NCI-H524 treated with DMSO at 0.1 percent for 48 hours (cell line): ENCODE measurements at places on chromosomes 2 and 18.

- no peak for DNase-seq
Observed at GRCh38 chr2:23497063-23497462, 112.1 kb downstream of the KLHL29 start.

DNA sequence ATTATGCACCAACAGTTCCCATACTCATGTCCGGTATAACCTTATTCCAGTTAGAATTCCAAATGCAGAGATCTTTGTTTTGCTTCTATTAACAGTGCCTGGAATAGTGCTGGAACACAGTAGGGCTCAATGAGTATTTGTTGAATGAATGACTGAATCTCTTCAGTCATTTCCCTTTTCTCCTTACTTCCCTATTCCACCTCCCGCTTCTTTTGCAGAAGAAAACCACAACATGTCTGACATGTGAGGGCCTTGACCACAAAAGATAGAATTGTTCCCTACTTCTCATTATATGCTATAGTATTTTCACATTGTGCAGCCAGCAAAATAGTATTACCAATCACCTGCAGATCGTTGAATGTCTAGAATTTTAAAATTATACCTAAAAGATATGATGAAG lies 19.5 kb upstream of the HNRNPLL start:
- DNase-seq = no peak

- DNase-seq = no peak
Observed at GRCh38 chr2:4357121-4357520, 653.7 kb downstream of the DCDC2C start.

DNA sequence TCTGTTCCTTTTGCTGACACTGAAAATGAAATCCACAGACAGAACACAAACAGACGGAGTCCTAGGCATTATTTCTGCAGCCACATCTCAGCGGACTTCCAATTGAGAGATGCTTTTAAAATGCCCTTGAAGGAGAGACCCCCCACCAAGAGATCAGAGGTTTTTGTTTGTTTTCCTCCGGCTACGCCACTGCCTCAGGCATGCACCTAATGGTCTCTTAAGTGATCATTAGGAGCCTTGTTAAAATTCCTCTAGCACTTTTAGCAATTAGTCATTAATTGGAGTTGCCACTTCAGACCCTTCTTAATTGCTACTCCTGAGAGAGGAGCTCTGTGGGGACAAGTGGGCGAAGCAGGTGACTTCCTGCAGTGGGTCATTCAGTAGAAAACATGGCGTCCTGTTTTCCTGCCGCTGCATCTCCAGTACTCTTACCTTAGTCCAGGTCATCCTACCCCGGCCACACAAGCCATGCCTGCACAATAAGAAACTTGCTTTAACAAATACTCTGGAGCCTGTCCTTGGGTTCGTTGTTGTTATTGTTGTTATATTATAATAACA lies 257.7 kb upstream of the CHAC2 start:
- peak; percentile 82 for DNase-seq

GRCh38 chr2:55934337-55934736 lies 10.8 kb upstream of the EFEMP1 start:
- no peak for DNase-seq

GRCh38 chr2:46497766-46498165 lies 18.4 kb downstream of the TMEM247 start:
- DNase-seq = no peak

DNA sequence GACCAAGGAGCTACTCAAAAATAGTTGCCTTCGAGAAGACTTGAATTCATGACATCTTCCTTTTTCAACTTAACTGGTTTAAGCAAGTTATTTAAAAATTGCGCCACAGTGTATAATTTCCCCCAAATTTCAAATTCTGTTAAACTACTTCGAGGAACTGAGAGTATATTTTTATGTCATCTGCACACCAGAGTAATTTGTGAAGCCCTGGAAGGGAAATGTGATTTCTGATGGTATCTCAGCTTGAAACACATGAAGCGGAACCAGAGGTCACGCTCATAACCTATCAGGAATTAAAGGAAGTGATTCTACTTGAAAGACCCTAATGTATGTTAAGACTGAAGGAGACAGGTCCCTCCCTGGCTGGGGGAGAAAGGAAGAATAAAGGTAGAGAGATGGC lies 33.9 kb upstream of the DARS1 start:
- no peak for DNase-seq

DNA sequence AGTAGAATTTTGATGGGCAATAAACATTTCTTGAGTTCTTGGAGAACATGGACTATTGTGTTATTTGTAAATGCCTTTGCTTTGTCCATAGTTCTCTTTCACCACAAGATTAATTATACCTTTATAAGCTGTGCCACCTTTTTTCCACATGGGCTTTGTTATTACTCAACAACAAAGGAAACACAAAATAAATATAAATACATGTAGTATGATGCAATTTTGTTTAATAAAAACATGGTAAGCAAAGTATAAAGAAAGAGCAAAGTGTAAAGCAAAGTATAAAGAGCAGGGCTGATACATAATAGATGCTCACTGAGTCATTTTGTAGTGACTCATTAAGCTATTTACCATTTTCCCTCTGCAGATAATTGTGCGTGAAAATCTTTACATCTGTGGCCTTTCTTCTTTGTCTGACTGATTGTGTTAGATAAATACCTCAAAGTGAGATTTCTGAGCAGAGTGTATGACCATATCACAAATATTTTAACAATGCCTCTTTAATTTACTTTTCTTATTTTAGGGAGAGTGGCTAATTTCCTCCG lies 80.9 kb downstream of the CERS6 start:
- no peak for DNase-seq

DNA sequence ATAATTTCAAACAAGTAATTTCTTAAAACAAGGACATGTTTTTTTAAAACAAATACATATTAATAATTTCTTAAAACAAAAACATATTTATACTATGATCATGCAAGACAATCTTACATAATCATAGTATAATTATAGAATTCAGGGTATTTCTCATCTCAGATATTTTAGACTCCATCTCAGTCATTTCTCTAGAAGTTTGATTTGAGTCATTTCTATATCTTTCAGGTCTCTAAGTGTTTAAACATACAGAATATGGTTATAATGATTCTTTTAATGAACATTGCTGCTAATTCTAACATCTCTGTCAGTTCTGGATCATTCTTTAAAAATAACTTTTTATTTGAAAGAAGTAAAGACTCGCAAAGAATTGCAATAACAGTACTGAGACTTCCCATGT lies 154.2 kb upstream of the KYNU start:
- no peak for DNase-seq

DNA sequence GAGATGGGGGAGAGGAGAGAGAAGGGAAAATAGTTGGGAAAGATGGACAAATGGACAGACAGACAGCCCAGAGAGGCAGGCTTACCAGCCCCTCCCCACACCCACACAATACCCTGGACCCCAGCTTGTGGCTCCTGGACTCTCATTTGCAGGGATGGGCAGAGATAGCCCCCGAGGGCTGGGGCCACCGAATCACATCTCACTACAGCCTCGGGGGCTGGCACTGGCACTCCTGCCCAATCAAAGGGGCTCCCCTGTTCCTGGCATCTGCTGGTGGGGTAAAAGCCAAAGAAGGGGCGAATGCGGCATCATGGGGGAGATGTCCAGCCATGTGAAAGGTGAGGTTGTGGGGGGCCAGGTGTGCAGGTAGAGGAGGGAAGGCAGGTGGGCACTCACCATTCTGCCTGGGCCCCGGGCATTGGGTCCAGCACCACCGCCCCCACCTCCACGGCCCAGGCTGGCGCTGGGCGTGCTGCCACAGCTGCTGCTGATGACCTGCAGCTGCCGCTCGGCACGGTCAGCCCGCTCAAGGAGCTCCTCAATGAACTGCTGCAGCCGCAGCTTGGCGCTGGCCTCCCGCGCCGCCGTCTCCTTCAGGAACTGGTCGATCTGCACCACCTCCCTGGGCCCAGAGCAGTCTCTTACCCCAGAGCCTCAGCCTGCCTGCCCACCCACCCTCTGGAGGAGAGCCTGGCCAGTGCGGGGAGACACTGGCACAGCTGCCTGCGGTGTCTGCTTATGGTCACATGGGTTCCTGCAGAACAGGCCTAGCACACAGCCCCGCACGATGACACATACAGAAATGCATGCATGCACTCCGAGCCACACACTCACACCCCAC lies 18.0 kb downstream of the FBXO41 start:
- no peak for DNase-seq

DNA sequence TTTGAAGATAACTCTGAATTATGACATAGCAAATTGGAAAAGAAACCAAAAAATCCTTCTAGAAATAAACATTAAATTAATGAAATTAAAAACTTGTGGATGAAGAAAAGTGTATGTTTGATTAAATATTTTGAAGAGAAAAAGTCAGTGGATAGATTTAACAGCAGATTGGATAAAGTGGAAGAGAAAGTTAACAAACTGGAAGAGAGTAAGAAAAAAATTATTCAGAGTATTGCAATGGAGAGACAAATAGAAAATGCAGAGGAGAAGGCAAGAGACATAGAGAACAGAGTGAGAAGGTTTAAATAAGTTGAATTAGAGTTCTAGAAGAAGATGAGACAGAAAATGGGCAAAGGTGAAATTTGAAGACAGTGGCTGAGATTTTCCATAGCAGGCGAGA lies 162.8 kb downstream of the DIS3L2 start:
- DNase-seq = no peak

DNA sequence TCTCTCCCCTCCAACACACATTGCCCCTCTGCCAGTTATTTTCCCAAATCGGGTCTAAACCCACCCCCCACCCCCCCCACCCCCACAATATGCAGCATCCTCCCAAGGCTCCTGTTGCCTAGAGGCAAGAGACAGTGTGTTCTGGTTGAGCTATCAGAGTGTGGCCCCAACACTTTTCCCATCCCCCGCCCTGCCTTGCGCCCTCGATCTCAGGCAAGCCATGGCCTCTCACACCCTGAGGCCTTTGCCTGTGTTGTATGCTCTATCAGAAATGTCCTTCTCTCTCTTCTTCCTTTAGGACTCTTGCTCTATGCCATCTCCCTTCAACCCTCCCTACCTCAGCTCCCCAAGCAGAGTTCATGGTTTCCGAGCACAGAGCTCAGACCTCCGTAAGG lies 9.5 kb upstream of the GRHL1 start:
- DNase-seq = no peak

DNA sequence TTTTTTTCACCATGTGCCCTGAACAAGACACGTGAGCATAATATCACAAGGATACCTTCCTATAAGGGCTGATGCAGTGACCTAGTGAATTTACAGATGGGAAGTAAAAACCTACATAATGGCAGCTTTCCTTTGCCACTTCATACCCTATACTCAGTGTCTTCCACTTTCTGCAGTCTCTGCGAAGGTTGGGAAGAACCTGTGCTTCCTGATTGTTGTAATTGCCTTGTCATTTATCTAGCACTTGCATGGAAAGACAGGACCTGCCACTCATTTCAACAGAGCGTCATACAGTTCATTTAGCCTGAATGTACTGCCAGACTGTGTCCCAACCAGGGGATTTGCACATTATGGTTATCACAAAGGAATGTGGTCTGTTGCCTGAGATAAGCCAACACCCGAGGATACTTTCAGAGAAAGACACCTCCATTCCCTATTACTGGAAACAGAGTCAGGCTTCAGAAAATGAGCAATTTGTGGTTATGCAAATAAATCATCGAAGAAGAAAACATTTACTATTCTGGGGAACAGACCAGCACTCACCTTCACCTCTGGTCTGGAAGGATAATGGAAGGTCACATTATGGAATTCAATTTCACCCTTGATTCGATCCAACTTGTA lies 55.0 kb downstream of the ABCB11 start:
- no peak for DNase-seq

DNA sequence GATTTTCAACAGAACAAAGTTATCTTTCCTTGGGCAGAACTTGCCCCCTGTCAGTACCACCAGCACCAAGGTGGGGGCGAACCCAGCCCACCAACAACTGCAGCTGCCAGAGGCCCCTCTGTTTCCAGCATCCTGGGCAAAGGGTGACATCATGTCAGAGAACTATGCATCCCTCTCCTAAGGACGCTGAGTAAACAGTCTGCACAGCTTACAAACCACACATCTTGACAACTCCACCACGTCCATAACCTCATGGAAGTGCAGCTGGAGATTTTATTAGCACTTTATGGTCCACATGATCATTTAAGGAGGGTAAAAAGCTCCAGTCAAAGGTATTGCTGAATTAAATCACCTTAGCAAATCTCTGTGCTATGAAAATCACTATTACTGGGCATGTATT lies 40.4 kb downstream of the PIEZO2 start:
- no peak for DNase-seq

DNA sequence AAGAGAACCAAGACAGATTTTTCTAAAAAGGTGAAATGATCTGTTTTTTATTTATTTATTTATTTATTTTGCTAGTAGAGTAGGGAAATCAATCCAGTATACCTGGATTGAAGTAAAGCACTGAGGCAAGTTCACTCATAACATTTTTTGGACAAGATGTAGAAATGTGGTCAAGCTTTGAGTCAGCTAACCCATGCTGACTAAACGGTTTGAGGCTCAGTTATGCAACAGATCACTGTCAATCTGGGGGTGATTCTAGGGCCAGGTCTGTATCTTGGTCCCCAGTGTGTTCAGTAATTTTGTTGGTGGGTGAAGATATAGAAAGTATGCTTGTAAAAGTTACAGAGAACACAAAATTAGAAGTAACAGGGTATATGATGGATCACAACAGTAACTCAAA lies 60.2 kb downstream of the RMDN2 start:
- DNase-seq = no peak

- no peak for DNase-seq
Observed at GRCh38 chr2:142175813-142176338, 45.1 kb upstream of the LRP1B start.

GRCh38 chr2:66497431-66498288 lies 62.7 kb downstream of the MEIS1 start:
- no peak for DNase-seq

DNA sequence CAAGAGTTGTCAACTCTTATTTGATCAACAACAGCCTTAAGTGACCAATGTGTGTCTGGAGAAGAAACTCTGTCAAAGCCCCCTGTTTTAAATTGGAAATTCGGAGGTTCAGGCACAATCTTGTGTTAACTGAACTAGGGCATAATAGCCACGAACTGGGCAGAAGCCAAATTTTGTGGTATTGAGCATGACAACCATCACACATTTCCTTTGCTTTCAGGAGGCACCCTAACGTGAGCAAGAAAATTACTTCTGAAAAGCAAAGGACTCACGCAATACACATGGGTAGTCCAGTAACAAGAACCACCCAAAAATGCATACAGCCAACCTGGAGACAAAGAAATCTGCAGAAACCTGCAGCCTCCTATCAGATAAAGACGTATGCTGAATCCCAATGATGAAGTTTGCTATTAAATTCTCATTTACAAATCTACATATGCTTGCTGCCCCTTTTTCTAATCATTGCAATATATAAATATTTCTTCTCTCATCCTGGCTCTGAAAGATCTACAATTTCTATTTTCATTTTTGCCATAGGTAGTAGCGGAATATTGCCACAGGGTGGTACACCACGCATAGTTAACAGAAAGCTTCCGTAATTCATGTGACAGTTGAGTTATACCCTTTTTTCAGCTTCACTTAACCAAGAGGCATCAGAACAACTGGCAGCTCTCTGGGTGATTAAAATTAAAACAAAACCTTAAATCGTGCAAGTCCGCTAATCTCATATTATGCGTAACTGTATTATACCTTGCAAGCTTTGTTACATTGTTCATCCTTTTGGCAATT lies 495.8 kb downstream of the NRXN1 start:
- DNase-seq = peak; percentile 86
